ENCODE measurements at places on chromosomes 1 and 21.
A peak's percentile ranks its signal among the peaks of the same experiment; 100 is the strongest.

GRCh38 chr1:165408518-165408917 lies 36.4 kb downstream of the RXRG start:
- peak; percentile 8 for DNase-seq

DNA sequence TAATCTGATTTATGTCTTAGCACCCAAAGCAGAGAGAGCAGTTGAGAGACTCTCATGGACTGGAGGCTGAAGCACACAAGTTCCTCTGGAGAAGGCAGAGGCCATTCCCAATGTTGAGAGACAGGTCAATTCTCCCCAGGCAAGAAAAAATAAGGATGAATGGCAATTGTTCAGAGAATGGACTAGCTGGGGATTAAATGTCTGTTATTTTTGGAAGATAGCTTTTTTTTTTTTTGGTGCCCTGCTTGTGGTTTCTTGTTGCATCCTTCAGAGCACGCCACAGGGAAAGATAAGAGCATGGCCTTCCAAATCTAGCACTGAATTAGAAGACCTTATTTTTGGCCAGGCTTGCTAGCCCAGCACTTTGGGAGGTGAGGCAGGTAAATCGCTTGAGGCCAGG lies 65.6 kb upstream of the ERRFI1 start:
- DNase-seq, result no peak

- DNase-seq, result no peak
Measured at GRCh38 chr21:46605767-46606426, 1.0 kb upstream of the S100B start.

DNA sequence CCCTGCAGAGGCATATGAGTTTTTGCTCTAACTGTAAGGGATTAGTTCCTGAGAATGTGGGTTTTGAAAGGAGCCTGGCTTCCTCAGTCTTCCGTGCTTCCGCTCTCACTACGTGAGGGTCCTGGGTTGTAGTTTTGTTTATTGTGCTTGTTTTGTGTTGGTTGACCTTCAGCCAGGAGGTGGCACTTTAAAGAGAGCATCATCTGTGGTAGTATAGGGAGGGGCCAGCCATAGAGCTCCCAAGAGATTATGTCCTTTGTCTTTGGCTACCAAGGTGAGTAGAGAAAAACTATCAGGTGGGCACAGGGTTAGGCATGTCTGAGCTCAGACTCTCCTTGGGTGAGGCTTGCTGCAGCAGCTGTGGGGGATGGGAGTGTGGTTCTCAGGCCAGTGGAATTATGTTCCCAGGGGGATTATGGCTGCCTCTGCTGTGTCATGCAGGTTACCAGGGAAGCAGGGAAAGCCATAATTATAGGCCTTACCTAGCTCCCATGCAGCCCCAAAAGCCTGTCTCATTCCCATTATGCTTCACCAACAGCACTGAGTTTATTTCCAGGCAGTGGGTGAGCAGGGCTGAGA lies 23.5 kb downstream of the CYP4B1 start:
- no peak for DNase-seq

DNA sequence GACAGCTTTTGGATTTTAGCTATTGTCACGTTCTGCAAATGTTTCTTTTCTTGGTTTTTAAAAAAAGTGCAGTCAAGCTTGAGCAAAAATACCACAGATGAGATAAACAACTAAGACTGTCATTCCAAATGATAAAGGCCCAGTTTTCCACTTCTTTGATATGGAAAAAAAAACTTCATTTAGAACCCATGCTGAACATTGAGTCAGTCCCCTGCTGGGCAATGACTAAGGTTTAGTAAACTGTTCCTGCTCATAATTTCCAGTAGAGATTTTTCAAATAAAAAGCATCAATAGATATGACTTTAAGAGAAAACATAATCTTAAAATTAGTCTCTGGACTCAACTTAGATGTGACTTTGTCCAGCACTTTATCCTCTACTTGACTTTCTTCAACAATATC lies 167.9 kb upstream of the C8B start:
- DNase-seq, result no peak

DNA sequence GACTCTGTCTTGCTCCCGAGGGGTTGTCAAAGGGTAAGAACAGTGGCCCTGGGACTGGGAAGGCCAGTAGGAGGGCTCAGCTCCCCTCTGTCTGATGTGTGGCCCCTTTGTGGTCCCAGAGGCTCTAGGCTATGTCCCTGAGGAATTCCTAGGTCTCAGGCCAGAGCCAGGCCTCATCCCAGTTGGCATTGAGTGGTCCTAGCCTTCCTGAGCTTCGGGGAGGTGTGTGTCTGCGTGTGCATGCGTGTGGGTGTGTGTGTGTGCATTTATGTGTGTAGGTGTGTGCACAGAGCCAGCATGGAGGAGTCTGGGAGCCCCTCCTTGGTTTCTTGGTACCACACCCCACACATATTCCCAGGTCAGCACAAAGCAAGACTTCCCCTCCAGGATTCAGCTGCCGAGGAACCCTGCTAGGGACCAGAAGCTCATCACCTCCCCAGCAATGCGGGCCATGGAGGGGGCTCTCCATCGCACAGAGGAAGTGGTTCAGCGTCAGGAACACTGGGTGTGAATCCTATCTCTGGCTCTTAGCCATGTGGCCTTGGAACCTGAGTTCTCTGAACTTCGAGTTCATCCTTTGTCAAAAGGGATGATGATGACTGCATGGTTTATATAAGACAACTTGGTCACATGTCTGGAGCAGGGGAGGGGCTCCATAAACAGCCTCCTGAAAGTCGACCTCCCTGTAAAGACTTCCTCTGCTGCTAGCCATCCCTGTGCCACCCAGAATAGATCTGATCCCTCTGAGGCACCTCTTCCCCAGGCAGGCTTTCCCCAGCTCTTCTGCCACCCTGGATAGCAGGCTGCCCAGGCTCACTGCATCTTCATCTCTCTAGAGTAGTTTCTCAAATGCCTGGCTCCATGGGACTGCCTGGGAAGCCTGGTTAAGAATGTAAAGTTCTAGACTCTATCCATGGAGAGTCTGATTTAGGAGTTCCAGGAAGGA lies 8.3 kb upstream of the EPS8L3 start:
- no peak for DNase-seq

DNA sequence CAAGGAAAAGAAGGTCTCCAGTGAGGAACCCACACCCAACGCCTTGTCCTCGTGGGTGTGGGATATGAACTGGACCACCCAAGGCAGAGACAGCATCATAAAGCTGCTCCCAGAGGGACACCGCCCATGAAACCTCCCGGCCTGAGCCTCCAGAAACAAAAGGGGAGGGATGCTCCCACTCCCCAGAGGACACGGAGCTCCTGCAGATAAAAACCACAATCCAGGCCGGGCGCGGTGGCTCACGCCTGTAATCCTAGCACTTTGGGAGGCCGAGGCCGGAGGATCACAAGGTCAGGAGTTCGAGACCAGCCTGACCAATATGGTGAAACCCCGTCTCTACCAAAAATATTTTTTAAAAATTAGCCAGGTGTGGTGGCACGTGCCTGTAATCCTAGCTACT lies 66.4 kb downstream of the CHD5 start:
- no peak for DNase-seq

GRCh38 chr1:202034683-202035462 lies 24.5 kb downstream of the ELF3 start:
- peak; percentile 91 for DNase-seq

DNA sequence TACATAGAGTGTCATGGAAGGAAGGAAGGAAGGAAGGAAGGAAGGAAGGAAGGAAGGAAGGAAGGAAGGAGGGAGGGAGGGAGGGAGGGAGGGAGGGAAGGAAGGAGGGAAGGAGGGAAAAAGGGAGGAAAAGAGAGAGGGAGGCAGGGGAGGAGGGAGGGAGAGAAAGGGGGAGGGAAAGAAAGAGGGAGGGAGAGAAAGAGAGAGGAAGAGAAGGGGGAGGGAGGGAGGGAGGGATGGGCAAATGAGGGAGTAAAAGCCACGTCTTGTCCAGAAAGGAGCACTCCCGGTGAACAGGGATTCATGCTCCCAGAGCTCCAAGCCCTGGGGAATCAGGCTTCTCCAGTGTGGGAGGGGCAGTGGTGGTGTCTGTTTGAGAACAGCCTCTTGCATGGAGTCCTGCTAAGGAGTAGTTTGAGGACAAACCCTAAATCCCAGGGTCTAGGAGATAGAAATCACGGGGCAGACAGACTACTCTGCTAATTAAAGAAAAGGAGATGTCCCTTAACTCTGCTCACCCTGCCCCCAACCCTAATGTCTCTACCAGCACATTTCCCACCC lies 71.6 kb downstream of the TAS1R2 start:
- no peak for DNase-seq

GRCh38 chr1:145827966-145828365 lies 4.0 kb downstream of the POLR3C start:
- DNase-seq, result no peak

Data from renal pelvis (tissue), 12 donors.